ENCODE measurements at places on chromosomes 7 and 10.

GRCh38 chr7:70344726-70345125 lies 746.5 kb downstream of the AUTS2 start:
- DNase-seq: no peak

DNA sequence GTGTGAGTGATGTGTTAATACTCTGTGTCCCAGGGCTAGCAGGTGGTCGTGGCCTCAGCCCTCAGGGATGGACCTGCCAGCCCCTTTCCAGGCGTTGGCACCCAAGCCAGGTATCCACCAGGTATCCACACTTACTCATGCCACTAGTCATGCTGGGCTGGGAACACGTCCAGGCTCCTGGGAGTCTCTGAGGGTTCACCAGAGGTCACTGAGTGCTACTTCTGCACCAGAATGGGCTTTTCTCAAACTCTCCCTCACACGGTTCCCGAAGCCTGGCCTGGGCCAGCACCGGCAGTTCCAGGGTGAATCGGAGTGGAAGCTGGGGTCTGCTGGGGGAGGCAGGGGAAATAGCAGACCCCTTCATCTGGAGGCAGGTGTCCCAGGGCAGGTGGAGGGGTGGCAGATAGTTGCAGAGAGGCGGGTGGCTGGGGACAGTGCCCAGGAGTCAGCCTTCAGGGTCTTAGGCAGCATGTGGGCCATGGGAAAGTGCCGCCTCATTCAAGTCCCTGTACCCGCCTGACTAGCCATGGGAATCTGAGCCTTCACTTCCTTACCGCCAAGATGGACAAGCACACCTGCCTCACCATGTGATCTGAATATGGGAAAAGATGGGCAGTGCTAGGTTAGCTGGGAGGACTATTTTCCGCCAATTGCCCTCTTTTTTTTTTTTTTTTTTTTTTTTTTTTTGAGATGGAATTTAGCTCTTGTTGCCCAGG lies 95.5 kb upstream of the GTF2I start:
- no peak for DNase-seq

DNA sequence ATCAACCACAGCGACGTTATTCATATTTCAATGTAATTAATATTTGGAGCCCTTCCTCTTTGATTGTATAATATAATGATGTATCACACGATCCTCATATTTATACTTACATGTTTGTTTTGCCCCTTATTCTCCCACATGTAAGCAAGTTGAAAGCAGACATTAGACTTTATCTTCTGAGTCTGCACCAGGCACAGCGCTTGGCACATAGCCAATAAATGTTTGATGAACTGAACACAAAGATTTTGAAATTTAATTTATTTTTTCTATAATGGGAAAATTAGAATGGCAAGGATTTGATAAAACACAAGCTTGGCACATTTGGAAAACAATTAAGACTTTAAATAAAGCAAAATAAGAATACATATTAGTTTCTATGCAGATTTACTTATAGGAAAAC lies 31.6 kb downstream of the ZFAND4 start:
- no peak for DNase-seq

DNA sequence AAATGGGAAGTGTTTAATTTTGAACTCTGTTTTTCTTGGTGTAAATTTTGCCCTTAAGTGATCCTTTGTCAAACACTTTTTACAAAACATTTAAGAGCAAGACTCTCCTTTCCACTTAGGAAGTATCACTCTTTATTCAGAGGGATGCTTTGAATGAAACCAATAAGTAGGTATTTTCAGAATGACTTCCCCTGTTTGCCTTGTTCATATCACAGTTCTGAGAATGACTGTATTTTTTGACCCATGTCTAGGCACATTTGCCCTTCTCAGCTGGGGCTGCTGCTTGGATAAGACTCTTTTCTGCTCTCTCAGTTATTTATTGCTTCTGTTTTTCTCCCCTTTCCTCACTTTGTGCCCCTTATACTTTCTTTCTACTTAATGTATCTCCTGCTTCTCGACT lies 98.2 kb downstream of the CCNY start:
- DNase-seq: no peak

- no peak for DNase-seq
These were observed 285.4 kb downstream of the GPR37 start for GRCh38 chr7:124480036-124480820.

DNA sequence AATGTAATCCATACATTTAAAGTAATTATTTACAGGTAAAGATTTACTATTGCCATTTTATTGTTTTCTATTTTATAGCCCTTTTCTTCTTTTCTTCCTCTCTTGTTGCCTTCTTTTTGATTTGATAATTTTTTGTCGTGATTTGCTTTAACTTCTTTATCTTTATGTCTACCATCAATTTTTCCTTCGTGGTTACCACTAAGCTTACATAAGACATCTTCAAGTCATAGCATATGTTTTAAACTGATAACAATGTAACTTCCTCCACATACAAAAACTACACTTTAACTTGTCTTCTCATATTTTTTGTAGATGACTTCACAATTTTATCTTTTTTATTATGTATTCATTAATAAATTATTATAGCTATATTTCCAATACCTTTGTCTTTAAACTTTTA lies 316.6 kb downstream of the PLXDC2 start:
- DNase-seq: no peak

- DNase-seq: no peak
These were observed 395.0 kb downstream of the THSD7A start for GRCh38 chr7:11436773-11437524.

DNA sequence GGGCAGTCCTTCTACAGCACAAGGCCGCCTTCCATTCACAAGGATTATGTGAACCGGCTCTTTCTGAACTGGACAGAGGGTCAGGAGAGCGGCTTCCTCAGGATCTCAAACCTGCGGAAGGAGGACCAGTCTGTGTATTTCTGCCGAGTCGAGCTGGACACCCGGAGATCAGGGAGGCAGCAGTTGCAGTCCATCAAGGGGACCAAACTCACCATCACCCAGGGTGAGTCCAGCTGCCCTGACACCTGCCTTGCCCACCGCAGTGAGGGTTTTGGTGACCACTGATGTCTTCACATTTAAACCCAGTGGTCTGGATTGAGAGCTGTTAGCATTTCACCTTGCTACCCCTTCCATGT lies 918 bp downstream of the PILRB start:
- DNase-seq: no peak

DNA sequence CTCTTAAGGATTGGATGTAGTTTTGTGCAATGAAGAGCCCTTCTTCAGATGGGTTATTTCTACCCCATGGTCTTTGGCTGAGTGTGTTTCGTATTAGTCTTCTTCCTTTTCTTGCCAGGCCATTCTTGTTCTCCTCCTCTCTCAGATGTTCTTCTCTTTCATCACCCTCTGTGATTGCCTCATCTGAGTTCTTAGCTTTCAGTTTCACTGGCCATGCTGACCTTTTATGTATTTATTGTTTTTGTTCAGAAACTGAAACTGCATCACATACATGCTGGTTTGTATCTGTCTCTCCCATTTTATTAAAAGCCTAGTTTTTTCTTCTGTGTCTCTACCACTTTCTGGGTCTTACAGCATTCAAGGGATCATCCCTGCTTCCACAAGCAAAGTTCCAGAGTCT lies 21.7 kb upstream of the PCGF5 start:
- DNase-seq: no peak

- DNase-seq: no peak
These were observed 10.6 kb upstream of the ZNF239 start for GRCh38 chr10:43585046-43585445.

DNA sequence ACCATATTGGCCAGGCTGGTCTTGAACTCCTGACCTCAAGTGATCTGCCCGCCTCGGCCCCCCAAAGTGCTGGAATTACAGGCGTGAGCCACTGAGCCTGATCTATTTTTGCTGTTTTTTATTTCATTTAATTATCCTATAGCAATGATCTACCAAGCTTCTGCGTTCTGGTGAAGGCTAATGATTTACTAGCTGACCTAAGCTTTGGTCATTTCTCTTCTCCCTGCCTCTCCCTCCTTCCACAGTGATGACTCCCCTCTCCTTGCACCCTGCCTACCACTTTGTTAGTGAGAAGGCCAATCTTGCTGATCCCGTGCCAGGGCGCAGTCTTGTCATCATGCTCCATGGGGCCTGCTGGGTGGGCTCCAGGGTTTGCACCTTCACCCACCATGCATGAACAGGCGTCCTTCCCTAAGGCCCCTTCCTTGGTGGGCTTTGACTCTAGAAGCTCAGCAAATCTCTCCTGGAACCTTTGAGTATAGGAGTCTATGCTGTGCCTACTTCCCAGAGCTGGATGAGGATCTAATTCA lies 11.9 kb upstream of the ZCCHC24 start:
- DNase-seq: no peak

GRCh38 chr10:96325719-96326373 lies 21.6 kb downstream of the DNTT start:
- no peak for DNase-seq

DNA sequence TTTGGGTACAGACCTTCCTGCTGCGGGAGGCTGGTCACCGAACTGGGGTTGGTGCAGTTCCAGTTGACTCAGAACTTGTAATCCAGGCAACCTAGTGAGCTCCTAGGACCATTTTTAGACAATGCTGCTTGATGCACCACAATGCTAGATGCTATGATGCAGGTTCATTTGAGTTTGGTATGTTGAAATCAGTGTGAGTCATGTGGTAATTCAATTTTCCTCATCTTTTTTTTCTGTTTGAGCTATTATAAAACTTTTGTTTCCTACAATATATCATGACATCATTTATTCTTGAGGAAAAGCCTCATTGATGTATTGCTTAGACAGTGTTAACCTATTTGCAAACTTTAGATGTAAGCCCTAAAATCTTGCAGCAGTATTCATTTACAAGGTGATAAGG lies 40.9 kb upstream of the MTPN start:
- no peak for DNase-seq

DNA sequence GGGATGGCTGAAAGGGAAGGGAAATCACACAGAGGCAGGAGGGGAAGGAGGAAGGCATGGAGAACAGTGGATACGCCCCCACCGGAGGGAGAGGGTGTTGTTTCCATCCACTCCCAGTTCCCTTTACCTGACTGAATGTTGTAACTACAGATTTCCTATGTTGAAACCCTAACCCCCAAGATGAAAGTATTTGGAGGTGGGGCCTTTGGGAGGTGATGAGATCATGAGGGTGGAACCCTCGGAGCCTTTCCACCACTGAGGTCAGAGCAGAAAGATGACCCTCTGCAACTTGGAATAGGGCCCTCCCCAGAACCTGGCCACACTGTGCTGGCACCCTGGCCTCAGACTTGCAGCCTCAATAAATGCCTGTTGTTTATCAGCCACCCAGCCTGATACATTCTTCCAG lies 48.6 kb upstream of the CNPY1 start:
- no peak for DNase-seq

DNA sequence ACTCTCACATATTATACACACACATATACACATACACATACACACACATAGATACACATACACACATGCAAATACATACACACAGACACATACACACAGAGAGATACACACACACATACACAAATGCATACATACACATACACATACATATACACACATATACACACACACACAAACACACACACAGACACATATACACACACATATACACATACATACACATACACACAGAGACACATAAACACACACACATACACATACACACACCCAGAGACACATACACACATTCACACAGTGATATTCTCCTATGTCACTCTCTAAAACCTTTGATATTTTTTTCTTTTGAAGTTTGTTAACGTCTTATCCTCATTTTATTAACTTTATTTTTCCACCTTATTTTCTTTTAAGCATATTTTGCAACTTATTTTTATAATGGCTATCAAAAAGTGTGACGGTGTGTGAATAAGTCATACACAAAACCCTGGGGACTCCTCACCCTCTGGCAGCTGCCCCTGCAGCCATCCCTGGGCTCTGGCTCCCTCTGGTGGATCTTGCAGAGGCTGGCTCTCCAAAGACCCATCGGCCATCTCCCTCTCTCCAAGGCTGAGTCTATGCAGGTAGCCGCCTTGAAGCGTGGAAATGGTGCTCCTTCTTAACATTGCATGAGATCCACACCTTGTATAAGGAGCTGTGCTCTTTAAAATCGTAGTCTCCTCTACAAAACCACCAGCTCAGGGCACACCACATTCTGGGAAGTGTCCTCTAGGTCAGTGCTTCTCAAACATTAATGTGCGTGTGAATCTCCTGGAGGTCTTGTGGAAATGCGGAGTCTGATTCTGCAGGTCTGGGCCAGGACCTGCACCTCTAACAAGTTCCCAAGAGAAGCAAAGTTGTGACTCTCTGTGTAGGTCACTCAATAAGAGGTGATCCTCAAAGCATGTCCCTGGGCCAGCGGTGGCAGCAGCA lies 4.1 kb upstream of the C10orf120 start:
- no peak for DNase-seq

GRCh38 chr7:142711746-142712616 lies 37.3 kb upstream of the PRSS1 start:
- DNase-seq: no peak

DNA sequence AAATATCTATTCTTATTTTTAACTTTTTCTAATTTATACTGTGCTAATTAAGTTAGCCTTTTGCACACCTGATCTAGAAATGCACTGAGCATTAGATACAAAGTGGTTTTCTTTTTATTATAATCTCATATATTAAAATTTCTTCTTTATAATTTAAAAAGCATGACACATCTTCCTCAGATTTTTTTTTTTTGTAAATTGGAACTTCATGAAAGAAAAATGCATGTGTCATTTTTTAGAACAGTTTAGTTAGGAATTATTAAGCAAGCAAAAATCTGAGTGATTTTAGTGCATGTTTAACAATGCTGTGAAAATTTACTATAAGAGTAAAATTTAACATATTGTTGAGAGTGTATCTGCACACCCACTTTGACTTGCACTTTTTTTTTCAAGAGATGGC lies 367.9 kb downstream of the TFEC start:
- DNase-seq: no peak

- no peak for DNase-seq
These were observed 1.9 kb downstream of the ACSL5 start for GRCh38 chr10:112375721-112376395.

All from renal cortex interstitium (tissue), 15 donors.